ENCODE measurements at places on chromosomes 3 and 15.

DNA sequence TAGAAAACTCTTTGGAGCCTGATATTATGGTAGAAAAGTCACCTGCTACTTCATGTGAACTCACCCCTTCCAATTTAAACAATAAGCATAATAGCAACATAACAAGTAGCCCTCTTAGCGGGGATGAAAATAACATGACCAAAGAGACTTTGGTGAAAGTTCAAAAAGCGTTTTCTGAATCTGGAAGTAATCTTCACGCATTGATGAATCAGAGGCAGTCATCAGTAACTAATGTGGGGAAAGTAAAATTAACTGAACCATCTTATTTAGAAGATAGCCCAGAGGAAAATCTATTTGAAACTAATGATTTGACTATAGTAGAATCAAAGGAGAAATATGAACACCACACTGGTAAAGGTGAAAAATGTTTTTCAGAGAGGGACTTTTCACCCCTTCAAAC lies 5.1 kb upstream of the SCG5 start:
- no peak for DNase-seq

DNA sequence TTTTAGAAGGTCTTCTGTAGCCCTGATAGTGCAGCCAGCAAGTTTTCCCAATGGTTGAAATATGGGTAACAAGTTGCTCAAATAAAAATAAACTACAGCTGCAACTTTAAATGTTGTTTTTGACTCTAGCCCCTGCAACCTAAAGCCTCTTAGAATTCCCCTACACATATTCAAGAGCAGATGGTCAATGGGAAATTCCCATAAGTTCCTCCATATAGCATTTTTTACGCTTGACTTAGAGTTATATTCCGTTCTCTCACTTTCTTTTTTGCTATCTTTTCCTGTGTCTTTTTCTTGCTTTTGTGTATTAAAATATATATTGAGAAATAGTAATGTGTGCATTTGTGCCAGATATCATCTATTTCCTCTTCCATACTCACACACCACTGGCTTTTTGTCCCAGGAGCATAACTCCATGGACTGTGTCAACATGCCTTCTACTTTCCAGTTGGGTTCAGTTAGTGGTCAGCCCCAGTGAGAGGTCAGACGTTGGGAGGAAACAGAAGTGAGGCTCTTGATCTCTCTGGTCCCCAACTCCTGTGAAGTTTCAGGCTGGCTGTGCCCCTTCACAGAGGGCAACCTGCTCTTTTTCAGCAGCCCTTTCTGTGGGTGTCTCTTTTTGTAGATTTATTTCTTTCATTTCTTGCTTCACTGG lies 63.3 kb upstream of the TP63 start:
- no peak for DNase-seq

DNA sequence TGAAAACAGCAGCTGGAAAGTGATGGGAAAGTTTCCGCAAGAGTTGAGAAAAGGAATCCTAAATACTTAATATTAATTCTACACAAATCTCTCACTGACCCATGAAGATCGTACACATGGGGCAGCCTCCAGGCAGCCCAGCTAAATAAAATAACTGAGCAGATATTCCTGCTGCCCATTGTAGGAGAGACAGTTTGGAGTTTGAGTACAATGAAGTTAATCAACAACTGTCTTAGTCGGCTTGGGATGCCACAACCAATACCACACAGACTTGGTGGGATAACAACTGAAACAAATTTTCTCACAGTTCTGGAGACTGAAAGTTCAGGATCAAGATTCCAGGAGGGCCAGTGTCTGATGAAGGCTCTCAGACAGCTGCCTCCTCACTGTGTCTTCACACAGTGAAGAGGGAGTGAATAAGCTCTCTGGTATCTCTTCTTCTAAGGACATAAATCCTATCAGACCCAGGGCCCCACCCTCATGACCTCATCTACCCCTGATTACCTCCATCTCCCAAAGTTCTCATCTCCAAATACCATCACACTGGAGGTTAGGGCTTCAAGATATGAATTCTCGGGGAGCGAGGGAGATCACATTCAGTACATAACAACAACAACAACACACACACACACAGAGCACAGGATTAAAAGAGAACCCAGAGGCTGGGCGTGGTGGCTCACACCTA lies 9.7 kb downstream of the TRPM7 start:
- no peak for DNase-seq

DNA sequence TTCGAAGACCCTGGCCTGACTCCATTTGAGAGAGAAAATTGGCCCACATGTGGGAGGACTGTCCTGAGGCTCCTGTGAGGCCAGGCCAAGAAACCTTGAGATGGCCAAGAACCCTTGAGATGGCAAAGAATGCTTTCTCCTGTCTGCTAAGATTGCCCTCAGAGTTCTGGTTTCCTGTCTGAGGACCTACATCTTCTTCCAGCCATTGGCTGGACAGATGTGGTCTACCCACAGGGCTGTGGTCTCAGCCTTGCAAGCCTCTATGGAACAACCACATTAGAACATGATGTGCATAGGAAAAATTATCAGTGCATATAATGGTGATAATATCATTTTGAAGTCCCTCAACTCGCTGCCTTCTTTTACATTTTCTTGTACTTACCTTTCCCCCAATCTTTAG lies 10.8 kb upstream of the RASA2 start:
- DNase-seq, result no peak

DNA sequence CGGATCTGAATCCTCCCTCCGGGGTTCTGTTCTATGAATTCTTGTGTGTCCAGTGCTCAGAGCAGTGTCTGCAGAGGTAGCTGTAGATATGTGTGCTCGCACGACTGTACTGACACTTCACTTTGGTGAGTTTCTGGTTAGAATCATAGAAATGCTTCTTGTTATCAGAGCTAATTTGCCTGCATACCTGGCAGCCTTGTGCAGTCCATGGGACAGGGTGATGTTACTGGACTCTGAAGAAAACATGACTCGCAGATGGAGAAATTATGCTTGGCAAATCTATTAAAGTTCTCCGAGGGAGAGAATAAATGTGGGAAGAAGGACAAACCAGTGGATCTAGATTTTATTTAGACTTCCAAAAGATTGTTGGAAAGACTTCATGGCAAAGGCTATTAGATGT lies 12.2 kb downstream of the CGNL1 start:
- DNase-seq, result no peak

- DNase-seq, result no peak
Observed at GRCh38 chr3:105959851-105960250, 91.0 kb upstream of the CBLB start.

- DNase-seq, result no peak
Observed at GRCh38 chr15:38620851-38621594, 56.4 kb upstream of the RASGRP1 start.

- no peak for DNase-seq
Observed at GRCh38 chr3:133213937-133214336, 175.7 kb downstream of the TMEM108 start.

DNA sequence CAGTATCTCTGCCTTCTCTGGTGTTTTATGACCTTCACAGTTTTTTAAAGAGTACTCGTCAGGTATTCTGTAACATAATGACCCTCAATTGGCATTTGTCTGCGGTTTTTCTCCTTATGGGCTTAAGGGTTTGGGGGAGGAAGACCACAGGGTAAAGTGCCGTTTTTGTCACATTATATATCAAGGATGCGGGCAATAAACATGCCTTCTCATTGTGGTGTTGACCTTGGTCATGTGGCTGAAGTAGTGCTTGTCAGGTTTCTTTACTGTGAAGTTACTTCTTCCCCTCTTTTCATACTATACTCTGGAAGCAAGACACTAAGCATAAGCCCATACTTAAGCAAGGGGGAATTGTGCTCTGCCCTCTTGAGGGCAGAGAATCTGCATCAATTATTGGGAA lies 16.6 kb downstream of the CAPN3 start:
- no peak for DNase-seq

DNA sequence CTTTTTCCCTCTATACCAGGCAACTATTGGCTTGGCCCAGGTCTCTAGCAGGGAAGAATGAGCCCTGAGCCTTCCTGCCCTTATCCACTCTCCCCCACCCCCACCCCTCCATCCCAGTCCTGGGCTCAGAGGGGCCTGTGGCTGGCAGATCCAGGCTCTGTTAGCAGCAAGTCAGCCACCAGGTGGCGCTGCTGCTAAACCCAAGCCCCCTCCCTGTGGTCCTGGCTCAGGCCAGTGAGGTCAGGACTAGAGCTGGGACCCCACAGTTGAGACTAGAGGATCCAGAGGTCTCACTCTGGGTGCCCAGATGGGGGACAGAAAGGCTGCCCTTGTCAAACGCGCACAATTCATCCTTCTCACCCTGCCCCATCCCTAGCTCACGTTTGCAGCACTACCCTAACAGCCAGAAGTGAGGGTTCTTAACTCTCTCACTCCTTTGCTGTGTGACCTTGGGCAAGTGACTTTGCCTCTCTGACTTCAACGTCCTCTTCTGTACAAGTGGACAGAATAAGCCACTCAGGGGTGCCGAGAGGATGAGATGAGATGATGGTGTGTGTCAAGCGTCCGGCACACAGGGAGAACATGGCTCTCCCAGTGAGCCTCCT lies 46.8 kb upstream of the SLC6A1 start:
- DNase-seq, result no peak

GRCh38 chr3:138459619-138460535 lies 25.5 kb downstream of the ESYT3 start:
- DNase-seq, result no peak

GRCh38 chr3:82927309-82928253 lies 1166.1 kb upstream of the GBE1 start:
- DNase-seq, result no peak

DNA sequence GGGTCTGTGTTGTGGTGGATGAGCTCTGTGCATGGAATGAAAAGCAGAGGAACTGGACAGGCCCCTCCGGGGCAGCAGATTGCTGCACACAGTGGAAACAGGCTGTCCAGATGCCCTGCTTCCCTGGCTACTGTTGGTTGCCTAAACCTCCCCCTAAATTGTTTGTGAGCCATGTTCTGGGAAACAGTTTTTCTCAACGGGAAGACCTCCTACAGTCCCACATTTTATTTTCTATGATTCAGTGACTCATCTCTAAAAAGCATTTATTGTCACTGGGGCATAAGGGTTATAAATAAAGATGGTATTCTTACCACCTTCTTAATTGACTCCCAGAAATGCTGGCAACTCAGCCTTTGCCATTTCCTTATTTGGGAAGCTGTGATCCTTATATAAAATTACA lies 20.3 kb upstream of the PTPN9 start:
- no peak for DNase-seq

DNA sequence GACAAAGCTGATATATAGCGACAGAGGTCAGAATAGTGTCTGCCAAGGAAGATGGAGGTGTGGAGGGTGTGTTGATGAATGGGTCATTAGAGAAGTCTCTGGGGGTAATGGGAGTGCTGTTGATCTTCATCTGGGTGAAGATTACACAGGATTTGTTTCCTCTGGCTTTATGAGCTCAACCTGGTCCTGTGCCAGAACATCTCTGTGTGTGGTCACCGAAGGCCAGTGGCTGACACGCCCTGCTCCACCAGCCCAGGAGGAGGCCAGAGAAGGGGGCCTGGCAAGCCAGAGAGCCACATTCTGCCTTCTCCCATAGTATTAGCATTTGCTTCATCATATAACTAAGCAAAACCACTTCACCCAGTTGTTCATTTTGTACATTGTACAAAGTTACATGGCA lies 121.1 kb downstream of the ZNF621 start:
- no peak for DNase-seq

GRCh38 chr15:99755692-99756409 lies 22.6 kb upstream of the LYSMD4 start:
- DNase-seq, result no peak

DNA sequence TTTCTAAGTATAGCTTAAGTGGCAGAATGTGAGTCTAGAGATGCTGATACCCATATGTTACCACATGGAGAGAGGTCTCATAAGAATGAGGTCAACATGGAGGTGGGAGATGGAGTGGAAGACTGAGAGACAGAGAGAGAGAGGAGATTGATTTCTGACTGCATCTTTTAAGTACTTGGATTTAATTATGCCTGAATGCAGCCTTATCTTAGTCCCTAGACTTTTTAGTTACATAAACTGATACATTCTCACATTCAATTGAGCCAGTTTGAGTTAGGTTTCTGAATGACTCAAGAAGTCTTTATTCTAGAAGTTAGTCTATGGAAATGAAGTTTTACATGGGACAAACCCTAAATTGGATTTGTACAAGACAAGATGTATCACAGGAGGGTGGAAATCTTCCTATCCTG lies 58.5 kb upstream of the TNFSF10 start:
- no peak for DNase-seq

DNA sequence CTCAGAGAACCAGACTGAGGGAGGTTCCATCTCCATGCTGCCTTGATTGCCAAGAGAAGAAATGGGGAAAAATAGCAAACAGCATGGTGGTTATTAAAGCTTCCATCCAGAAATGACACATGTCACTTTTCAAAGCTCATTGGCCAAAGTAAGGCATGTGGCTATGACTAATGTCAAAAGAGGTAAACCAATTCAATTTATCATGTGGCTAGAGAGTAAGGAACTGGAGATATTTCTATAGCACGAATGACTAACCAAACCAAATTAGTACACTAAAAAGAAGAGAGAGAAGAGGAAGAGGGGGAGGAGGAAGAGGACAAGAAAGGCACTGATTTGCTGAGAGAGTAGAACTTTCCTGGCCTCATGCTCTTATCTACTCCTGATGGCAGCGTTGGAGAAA lies 115.2 kb upstream of the SLC6A11 start:
- DNase-seq, result no peak

- no peak for DNase-seq
Observed at GRCh38 chr15:60797444-60798040, 318.6 kb upstream of the ICE2 start.

DNA sequence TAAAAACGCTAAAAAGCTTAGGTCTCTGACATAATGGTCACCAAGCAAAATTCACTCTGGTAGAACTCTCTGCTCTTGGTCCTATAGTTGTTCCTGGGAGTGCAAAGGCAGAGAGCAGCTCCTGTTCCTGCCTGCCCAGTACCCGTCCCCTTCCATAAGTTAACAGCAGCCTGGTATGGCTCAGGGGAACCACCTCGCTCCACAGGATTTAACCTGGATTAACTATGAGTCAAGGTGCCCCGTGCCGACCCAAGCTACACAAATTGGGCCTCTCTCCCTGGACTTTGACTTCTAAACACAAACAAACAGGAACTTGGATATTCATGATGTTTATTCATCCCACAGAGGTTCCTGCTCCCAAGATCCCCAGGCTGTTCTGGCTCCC lies 32.1 kb downstream of the SCAP start:
- DNase-seq, result no peak

DNA sequence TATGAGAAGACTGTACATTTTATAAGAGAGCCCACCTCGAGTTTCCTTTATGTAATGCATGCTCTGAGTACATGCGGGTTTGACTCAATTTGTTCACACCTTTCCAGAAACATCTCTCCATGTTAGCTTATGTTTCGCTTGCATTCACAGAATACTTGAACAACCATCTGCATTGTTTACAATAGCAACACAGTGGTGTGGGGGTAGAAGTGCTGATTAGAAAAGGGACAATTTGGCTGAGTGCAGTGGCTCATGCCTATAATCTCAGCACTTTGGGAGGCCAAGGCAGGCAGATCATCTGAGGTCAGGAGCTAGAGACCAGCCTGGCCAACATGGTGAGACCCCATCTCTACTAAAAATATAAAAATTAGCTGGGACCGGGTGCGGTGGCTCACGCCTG lies 60.9 kb downstream of the NCEH1 start:
- DNase-seq, result no peak
